ENCODE measurements at places on chromosomes 6 and 20.

GRCh38 chr6:158784505-158784904 lies 34.7 kb downstream of the EZR start:
- no peak for DNase-seq

GRCh38 chr6:125868252-125868651 lies 77.5 kb downstream of the NCOA7 start:
- DNase-seq: no peak

DNA sequence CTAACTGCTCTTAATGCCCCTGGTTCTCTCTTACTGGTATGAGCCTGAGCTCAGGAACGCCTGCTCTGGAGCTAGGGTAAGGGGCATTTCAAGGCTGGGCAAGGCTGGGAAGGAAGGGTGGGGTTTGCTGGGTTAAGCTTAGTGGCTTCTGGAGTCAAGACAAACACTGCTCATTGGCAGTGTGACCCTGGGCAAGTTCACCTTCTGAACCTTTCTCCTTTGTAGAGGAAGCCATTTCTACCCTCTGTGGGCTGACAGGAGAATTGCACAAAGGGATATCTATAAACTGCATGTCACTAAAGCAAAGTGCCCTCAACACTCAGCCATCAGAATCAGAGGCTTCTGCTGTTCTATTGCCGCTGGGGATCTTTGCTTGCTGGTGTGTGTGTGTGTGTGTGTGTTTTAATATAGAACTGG lies 20.3 kb upstream of the LRRN4 start:
- DNase-seq: no peak

DNA sequence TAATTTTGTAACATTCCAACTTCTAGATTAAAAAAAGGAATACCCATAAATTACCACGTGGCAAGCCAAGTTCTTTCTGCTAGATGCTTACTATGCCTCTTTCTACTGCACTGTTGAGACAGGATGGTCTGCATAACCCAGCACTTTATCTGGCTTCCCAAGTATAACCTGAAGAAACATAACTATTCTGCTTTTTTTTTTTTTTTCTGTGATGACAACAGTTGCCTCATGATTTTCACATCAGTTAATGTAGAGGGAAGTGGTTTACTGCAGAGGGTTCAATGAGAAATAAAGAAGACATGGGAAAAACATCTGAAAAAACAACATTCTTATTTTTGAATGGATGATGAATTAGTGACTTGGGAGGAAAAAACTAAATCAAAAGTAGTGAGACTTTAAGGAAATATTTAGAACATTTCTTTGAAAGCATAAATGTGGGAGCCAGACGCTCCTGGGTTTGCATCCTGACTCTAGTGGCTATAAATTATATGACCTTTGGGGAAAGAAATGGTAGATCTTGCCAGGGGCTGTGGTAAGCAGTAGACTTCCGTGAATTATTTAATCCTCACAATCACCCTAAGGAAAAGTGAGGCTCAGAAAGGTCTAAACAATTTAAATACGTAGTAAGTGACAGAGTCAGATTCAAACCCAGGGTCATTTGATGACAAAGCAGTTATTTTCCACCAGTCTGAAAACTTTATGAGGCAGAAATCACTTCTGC lies 230.7 kb downstream of the PHACTR1 start:
- no peak for DNase-seq

- no peak for DNase-seq
Observed at GRCh38 chr6:69181964-69182363, 546.9 kb downstream of the ADGRB3 start.

DNA sequence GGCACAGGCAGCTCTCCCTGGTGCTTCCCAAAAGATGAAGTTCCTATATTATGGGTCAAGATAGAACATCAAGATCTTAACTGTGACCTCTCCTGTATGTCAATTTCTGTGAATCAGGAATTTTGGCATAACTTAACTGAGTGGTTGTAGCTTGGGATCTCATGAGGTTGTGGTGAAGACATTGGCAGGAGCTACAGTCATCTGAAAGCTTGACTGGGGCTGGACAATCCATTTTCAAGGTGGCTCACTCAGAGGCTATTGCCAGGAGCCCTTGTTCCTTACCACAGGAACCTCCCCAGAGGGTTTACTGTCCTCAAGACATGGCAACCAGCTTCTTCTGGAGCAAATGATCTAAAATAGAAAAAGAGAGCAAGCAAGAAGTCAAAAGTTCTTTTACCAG lies 252.2 kb downstream of the ADGB start:
- DNase-seq: no peak

DNA sequence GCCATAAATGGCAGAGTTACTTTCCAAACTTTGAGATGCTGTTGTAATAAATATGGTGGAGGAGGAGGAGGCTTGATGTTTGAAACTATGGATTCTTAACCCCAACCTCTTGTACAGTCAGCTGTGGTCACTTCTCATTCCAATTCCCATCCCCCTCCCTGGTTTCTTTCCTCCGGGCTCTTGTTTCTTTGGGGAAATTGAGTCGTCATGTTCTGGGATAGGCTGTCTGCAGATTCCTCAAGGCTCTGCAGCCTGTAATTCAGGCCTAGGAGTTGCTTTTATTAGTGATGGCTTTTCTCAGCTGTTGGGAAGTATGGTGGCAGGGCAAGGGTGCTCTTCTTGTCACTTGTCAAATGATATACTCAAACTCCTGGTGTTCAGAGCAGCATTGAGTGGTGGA lies 2.6 kb downstream of the PTK7 start:
- no peak for DNase-seq
